T-helper 17 cell (primary cell): ENCODE measurements at places on chromosomes 5 and 9. TPM values are rescaled to one million over a fixed set of nuclear protein-coding genes. Genes with fewer than 3 reads are reported as not detected.

Gene ENTREP1
- total RNA-seq, result not detected

Gene TGFBI
- total RNA-seq, result 8.6 TPM

Gene GABRA6
- not detected for total RNA-seq

Gene FBN2
- total RNA-seq, result 0.16 TPM

Gene PRR16
- not detected for total RNA-seq

Gene SPEF2
- total RNA-seq, result 4.5 TPM

Gene GALNT12
- 11.3 TPM for total RNA-seq

Gene CYLC2
- not detected for total RNA-seq

Gene CDK5RAP2
- total RNA-seq, result 59.5 TPM

Gene SPINK6
- not detected for total RNA-seq

Gene ROR2
- 0.22 TPM for total RNA-seq

DNA sequence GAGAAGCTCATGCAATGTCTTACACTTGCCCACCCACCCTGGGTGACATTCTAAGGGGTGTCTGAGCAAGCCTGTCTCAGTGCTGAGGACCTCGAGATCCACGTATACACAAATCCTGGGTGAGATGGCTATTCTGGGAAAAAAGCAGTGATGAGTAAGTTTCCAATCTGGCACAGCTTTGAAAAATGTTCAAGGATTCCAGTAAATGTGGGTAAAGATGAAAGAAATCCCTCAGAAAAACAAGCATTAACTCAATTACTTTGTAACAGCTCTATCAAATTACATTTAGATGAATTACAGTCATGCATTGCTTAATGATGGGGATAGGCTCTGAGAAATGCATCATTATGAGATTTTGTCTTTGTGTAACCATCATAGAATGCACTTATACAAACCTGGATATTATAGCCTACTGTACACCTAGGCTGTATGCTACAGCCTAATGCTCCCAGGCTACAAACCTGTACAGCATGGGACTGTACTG is 26.9 kb downstream of the GOLM1 start:
- DNase-seq, result no peak

- DNase-seq, result no peak
Observed at GRCh38 chr9:108903420-108904103, 30.4 kb downstream of the ELP1 start.

- no peak for DNase-seq
Observed at GRCh38 chr9:134222018-134222573, 57.7 kb upstream of the RNU6ATAC start.

- no peak for DNase-seq
Observed at GRCh38 chr5:1752881-1753280, 46.8 kb downstream of the MRPL36 start.

DNA sequence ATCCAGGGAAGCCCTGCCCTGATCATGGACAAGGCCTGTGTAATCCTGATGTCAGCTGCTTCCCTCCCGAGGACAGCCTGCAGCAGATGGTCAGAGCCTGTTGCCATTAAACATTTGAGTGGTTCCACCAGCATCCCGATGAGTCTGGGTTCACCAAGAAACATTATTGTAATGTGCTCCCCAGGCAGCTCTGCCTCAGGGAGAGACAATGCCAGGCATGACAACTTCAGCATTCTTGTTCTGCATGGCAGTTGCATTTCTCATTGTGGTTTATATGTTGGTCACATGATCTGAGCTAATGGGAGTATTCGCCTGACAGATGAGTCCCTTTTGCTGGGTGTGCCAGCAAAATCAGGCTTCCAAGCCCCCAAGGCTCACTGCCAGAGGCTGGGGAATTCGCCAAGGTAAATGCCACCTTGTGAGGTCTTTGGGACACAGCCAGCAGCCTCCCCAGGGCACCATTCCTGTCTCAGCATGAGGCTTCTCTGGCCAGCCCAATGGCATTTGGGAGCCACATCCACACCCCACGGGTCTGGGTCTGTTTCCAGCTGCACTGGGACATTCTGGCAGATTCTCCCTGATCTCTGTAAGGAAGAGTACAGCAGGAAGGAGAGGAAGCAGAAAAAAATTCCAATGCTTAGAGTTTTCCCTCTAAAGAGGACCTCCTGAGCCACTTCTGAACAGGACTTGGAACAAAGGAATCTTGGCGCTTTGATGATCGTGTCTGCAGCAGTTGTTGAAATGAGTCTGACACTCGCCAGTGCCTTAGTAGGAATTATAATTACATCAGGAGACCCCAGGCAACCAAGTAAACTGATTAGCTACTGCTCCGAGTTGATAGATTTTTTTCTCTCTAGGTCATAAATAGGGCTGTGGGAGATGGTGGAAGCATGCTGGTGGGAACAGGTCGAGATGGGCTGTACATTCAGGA is 18.7 kb downstream of the KCNIP1 start:
- no peak for DNase-seq

DNA sequence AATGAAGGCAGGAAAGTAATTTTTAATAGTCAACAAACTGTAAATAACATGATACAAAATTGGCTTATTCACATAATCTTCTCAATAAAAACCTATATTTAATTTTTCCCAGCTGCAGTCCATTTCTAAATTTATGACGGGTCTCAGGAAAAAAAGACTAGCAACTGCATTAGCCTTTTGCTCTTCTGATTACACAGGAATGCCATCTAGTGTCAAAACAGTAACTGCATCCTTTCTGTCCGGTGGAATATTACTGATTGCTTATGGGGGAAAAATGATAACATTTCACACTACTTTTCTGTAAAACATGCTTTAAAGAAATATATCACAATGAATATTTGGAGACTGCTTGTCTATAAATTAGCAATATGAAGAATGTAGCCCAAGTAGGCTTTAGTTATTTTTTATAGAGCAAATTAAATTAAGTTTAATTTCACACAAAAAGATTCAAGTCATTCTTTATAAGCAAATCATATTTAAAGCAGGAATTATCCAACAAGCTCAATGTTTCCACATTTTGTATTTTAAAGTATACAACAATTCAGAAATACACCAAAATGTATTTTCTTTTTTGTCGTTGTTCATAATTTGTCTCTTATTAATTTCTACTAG is 534.7 kb downstream of the CDH10 start:
- DNase-seq, result no peak

- DNase-seq, result no peak
Observed at GRCh38 chr5:142998316-142999020, 228.3 kb downstream of the ARHGAP26 start.

- DNase-seq, result no peak
Observed at GRCh38 chr5:61440596-61440995, 108.5 kb downstream of the ZSWIM6 start.

DNA sequence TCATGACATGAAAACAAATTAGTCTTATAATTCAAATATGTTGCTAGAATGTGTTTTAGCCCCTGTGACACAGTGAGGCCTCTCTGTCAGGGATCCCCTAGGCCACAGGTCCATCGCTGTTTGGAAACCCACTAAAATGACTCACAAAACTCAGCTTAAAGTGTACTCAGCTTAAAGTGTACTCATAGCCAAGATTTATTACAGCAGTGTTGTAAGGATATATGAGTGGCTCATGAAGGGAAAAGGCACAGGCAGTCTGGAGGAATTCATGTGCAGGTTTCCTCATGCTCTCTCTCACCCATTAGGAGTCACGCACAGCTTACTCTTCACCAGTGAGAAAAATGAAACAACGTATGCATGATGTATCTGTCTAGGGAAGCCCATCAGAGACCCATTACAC is 24.4 kb upstream of the TGFBI start:
- DNase-seq, result no peak
